ENCODE measurements at places on chromosomes 13 and 19. TPM values are rescaled to one million over a fixed set of nuclear protein-coding genes. Genes with fewer than 3 reads are reported as not detected.

- H3K4me3 ChIP-seq: no peak overlapping the region
- no peak overlapping the region for H3K27ac ChIP-seq
- no peak for DNase-seq
- no peaks in the 10 kb centered on the region for H3K4me1 ChIP-seq
- H3K27me3 ChIP-seq: peaks cover 17% of the 10 kb centered on the region
These were observed 30.3 kb upstream of the CYP2B6 start for GRCh38 chr19:40960780-40961179.

The KLK2 gene
- 0.44 TPM for total RNA-seq

DNA sequence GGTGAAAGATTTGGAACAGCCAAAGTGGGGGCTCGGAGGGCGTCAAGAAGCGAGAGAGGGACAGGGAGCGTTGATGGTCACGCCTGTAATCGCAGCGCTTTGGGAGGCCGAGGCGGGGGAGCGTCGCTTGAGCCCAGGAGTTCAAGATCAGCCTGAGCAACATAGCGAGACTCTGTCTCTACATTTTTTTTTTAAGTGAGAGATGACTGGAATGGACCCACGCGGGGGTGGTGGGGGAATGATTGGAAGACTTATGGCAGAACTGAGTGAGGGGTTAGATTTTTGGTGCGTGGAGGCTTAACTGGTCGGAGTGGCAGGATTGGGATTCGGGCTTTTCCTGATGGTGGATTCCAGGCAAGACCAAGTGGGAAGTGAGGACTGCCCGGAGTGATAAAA lies 725 bp downstream of the PSMD8 start:
- peak overlapping the region; percentile 98 for H3K27ac ChIP-seq
- H3K36me3 ChIP-seq: peaks cover 20% of the 10 kb centered on the region
- H3K27me3 ChIP-seq: peaks cover 2% of the 10 kb centered on the region
- H3K4me1 ChIP-seq: peaks cover 23% of the 10 kb centered on the region
- peak overlapping the region; percentile 99 for H3K4me3 ChIP-seq
- no peak for DNase-seq

The TINCR gene
- total RNA-seq: 0.99 TPM

The CPT1C gene
- 4.1 TPM for total RNA-seq
